ENCODE measurements at places on chromosomes 7 and 10.

- DNase-seq: no peak
Measured at GRCh38 chr10:103781329-103782061, 73.9 kb downstream of the SH3PXD2A start.

GRCh38 chr10:33025039-33025438, 67.0 kb upstream of the ITGB1 start:
- DNase-seq: no peak

- no peak for DNase-seq
Measured at GRCh38 chr7:50149369-50149768, 56.3 kb upstream of the ZPBP start.

DNA sequence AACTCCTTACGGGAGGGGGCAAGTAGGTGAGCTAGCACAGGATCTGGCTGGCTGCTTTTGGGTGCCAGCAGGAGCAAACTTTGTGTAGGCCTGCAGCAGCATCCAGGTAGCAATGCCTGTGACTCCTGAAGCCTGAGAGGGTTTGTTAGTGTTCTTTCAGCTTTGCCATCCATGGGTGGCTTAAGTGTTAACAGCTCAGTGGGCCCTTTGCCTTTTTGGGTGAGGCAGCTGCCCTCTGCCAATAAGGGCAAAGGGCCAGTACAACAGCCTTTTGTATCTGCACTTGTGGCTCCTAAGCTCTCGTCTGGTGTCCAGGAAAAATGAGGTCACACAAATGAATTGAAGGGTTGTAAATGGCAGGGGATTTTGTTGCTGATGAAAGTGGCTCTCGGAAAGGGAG, 359.0 kb upstream of the CHRM2 start:
- no peak for DNase-seq

DNA sequence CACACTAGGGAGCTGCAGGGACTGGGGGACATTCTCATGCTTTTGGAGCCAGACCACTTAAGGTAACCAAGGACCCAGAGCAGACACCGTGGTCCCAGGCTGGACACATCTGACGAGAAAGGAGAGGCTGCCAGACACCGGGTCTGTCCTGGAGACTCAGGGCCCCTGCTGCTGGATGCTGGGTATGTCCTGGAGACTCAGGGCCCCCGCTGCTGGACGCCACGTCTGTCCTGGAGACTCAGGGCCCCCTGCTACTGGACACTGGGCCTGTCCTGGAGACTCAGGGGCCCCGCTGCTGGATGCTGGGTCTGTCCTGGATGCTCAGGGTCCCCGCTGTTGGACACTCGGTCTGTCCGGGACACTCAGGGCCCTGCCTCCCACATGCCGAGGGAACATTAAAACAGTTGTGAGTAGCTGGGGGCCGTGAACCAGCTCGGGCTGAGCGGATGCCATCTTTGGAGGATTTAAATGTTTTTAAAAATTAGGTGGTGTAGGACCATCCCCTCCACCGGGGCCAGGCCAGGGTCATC, 249.7 kb downstream of the DNAJB6 start:
- no peak for DNase-seq

DNA sequence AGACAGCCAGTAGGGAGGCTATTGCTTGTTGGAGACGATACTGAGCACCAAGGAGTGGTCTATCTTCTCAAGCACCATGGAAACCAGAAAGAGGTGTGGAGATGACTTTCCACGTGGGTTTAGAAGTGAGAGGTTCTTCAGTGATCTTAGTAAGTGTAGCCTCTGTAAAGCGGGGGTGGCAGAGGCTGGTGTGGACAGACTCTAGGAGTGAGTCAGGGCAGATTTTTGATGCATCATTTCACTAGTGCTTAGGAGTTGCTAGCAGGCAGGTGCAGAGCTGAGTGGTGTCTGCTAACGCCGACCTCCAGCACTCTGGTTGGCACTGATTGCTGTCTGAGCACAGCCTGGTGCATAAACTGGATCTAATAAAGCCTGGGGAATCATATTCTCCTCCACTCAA, 78.4 kb upstream of the ADO start:
- DNase-seq: no peak

- no peak for DNase-seq
Measured at GRCh38 chr10:59741048-59741447, 12.2 kb downstream of the MRLN start.

DNA sequence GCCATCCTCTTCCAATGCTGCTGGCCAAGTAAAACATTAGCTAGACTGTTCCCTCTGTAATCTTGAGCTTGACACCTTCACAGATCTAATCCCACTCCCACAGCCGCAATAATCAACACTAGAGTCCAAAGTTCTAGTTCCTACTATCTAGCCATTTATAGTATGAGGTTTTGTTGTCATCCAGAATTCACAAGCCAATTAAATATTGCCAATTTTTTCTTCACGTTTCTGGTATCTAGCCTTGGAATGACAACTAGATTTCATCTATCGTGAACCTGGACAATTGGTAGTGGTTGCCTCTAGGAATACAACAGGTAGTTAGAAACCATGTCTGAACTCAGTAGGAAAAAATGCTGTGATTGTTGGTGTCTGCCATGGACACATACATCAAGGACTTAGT, 10.4 kb downstream of the WASL start:
- no peak for DNase-seq

- no peak for DNase-seq
Measured at GRCh38 chr7:44325811-44326241, 432 bp upstream of the CAMK2B start.

DNA sequence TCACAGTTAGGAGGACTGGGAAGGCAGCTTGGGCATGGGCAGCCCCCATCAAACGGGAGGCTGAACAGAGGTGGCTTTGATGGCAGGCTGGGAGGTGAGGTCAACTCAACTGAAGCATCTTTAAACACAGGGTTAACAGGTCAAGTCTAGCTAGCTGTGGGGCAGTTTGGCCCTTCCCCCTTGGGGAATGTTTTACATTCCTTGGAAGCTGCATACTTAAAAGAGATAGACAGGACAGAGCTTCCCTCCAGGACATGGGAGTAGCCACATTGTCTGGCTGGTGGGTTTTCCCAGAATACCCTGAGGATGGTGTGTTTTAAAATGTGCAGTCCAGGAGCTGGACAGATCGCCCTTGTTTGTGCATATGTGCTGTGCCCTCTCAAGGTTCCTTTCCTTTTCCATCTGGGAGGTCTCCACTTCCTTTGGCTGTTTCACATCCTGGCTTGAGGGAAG, 6.8 kb upstream of the RASSF4 start:
- DNase-seq: no peak

- no peak for DNase-seq
Measured at GRCh38 chr10:108629834-108630233, 1293.5 kb downstream of the XPNPEP1 start.
